ENCODE measurements at places on chromosomes 6 and 20. TPM values are rescaled to one million over a fixed set of nuclear protein-coding genes. Genes with fewer than 3 reads are reported as not detected.

DNA sequence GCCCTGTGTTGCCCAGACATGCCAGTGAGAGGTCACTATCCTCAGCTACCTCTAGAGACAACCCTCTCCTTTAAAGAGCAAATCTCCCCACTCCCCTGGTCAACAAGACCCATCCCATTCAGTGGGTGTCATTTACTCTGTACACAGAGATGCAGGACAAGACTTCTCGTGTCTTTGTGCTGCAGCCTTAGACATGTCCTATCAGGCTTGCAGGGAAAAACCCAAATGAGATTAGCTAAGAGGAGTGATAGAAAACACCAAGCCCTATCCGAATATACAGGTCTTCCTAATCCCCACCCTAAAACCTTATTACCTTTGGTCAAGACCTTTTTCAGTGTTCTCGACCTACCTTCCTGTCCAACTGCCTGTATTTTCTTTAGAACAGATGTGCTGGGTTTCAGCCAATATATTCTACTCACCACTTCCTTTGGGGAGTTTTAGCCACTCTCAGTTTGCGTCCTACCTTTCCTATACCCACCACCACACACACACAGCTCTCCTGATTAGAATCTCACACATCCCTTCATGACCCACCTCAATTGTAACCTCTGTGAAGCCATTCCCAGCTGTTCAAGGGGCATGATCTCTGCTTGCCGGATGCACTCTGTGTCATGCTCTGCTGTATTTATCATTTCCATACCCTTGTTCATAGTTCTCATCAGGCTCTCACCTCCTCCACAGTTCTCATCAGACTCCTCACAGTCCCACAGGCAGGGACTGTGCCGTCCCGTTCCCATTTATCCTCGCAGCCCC lies 39.7 kb downstream of the TRAM2 start:
- no peak for DNase-seq

DNA sequence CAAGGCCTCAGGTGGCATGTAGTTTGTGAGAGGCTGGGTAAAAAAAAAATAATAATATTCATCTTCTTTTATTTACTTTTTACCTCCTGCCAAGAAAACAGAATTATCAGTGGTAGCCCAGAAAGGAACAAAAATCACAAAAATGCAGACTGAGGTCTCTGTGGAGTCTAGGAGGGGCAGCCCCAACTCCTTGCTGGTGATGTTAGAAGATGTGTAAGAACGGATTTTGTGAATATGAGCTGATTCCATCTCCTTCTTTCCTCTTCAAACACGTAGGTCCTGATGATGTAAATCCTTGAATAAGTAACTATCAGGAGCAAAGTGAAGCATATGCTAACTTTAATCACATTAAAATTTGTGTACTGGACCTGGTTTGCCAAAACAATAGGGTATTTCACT lies 226.8 kb downstream of the EYA4 start:
- DNase-seq, result no peak

DNA sequence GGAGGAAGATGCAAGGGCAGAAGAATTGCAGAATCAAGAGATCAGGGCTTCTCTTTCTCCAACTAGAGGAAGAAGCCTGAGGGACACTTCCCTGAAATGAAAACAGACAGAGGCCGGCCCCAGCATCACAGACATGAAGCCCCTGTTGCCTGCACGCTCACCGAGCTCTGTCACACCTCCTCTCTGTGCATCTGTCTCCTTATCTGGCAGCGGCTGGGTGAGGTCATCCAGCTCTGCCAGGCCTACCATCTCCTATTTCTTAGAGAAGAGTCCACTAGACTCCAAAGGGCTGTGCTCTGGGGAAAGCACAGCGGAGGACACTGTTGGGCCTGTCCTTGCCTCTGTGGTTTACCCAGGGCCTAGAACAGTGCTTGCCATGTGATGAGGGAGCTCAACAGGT lies 71.9 kb upstream of the MLN start:
- DNase-seq, result no peak

- no peak for DNase-seq
Observed at GRCh38 chr6:135782546-135782945, 69.0 kb upstream of the PDE7B start.

DNA sequence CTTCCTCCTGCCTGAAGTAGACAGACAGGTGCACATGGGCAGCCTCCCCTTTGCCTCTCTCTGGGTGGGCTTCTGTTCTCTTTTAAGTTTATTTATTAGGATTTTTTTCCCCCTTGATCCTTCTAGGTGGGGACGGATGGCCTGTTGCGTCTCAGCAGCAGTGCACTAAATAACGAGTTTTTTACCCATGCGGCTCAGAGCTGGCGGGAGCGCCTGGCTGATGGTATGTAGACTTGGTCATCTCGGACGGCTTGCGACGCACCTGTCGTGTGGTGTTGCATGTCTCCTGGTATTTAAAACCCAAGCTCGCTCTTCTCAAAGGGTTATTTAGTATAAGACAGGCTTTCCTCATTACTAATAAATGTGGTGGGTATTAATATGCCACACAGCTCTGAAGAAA lies 73.3 kb downstream of the ASXL1 start:
- DNase-seq, result no peak

GRCh38 chr20:58072695-58073671 lies 155.5 kb downstream of the ANKRD60 start:
- no peak for DNase-seq

DNA sequence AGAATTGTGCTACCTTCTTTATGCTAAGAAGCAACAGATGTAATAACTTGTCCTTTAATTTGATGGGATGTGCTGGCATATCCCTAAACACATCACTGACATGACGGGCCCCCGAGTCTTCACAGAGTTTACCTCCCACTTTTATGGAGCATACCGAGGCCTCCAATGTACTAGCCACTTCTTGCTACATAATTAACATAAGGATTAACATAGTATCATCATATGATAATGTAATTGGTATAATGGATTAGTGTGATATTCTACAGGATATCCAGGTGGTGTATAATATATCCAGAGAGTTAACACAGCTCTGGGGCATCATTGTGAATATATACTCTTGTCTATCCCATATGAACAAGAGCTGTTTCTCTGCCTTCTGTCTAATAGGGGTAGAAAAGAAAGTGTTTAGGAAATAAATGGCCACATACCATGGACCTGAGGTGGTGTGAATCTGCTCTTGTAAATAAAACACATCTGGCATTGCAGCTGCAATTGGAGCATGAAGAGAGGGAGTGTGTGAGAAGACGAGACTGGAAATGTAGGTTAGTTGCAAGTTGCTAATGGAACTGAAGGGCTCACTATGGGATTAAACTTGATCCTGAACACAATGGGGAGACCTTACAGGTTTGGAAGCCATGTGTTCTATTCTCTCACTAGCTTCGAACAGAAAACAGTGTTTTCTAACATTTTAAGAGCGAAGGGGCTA lies 102.3 kb downstream of the IYD start:
- no peak for DNase-seq

DNA sequence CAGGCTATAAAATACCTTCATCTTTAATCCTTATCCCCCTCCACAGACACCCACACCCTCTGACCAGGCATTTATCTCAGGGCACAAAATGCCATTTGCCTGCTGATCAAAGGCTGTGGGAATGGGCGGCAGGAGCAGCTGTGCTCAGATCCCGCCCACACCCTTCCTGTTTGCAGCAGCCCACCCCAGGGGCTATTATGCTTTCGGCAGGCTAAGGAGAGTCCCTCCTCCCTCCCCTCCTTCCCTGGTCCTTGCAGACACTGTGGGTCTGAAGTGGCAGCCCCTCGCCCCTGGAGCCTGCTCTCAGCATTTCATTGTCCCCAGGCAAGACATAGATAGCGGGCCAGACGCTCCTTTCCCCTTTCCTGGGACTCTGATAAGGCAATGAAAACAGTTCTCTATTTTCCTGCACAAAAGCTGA lies 220.8 kb upstream of the HEY2 start:
- no peak for DNase-seq

DNA sequence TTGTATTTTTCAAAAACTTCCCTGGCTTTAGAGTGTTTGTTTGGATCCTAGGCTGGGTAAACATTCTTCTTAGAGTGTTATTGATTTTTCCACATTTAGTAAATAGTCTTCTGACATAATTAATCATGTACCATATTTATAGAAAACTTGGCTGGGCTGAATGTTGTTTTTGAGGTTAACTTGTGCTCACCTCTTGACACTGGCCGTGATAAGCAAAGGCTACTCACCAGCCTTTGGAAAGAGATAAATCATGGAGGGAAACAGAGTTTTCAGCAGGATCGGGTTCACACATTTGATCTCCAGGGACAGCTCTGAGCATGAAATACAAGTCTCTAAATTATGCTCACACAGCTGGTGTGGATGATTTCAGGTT lies 6.2 kb upstream of the CD93 start:
- no peak for DNase-seq

Gene PERP
- total RNA-seq, result 2.3 TPM
